Right renal pelvis (tissue), 4 donors: ENCODE measurements at places on chromosomes 3 and 15. TPM values are rescaled to one million over a fixed set of nuclear protein-coding genes. Genes with fewer than 3 reads are reported as not detected.

Gene C15orf62
- polyA plus RNA-seq: 2.0 TPM

Gene ESYT3
- polyA plus RNA-seq: 1.1 TPM

Gene TNIK
- 16.1 TPM for polyA plus RNA-seq

Gene GATA2
- 40.0 TPM for polyA plus RNA-seq

Gene ADPRH
- 7.3 TPM for polyA plus RNA-seq

Gene RBP2
- polyA plus RNA-seq: 0.40 TPM

Gene TEX55
- polyA plus RNA-seq: not detected

DNA sequence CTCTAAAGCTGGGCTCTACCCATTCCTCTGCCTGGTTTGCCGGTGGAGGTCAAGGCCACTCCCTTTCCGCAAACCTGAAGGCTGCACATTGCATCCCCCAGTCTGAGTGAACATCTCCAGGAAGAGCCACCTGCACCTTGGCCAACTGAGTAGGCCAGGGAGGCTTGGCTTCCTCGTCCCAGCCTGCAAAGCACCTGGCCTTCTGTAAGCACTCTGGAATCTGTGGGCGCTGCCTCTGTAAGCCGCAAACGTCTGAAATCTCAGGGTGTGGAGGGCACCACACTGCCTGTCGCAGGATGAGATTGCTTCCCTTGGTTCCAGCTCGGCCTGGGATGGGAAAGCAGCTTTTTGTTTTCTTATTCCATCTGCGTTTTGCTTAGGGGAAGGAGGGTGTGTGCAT is 81.3 kb downstream of the SEC22A start:
- DNase-seq: no peak

DNA sequence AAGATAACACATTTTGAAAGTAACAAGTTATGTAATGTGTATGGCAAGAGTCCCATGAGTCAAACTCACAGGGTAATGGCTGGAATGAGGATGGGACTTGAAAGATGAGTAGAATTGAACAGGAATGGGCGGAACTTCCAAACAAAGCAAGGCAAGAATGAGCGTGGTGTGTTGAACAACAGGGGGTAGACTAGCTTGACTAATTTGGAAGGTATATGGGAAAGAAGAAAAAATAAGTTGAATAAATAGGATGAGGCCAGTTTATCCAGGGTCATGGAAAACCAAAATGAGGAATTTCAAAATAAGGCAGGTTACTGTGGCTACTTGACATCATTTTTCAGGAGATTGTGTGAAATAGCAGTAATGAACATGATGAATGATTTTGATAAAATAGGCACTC is 2.5 kb upstream of the DPH6 start:
- DNase-seq: no peak

GRCh38 chr15:70486451-70487386 is 276.6 kb downstream of the UACA start:
- DNase-seq: no peak

DNA sequence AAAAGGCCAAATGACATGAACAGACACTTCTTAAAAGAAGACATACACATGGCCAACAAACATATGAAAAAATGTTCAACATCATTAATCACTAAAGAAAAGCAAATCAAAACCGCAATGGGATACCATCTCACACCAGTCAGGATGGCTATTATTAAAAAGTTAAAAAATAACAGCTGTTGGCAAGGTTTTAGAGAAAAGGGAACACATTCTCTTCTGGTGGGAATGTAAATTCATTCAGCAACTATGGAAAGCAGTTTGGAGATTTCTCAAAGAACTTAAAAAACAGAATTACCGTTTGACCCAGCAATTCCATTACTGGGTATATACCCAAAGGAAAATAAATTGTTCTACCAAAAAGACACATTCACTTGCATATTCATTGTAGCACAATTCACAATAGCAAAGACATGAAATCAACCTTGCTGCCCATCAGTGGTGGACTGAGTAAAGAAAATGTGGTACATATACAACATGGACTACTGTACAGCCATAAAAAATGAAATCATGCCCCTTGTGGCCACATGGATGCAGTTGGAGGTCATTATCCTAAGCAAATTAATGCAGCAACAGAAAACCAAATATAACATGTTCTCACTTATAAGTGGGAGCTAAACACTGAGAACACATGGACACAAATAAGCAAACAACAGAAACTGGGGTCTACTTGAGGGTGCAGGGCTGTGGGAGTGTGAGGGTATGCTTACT is 190.7 kb upstream of the MCTP2 start:
- DNase-seq: no peak

DNA sequence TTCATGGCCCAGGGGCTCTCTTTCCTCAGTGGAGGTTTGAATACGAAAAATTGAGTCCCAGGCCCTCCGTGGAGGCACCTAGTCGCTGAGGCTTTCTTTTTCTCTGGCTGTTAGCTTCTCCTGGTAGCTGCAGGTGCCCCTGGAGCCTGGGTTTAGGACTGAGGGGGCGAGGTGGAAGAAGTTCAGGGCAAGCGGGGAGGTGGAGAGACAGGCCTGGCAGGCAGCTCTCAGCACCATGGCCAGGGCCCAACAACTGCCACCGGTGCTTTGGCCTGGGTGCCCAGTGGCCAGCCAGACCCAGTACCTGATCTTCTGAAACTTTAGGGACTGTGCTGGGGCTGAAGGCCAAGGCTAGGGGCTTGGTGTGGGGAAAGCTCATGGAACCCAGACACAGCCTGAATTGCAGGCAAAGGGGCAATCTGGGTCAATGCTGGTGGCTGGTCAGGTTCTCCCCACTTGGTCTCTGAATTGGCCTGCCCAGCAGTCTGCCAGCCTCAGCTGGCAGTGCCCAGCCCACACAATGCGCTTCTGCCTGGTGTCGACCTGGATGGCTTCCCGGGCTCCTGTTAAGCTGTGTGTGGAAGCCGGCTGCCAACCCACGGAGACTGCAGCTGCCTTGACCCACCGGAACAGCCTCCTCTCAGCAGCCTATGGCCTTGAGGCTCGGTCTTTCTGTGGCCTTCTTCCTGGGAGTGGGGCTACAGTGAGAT is 30.3 kb upstream of the POLG start:
- no peak for DNase-seq

GRCh38 chr15:56215769-56216168 is 27.9 kb downstream of the RFX7 start:
- no peak for DNase-seq

- no peak for DNase-seq
Measured at GRCh38 chr3:187858041-187858440, 112.8 kb upstream of the BCL6 start.

- no peak for DNase-seq
Measured at GRCh38 chr15:77823736-77824135, 191.0 kb upstream of the LINGO1 start.

- no peak for DNase-seq
Measured at GRCh38 chr15:75966073-75966472, 46.2 kb downstream of the NRG4 start.

GRCh38 chr3:158352551-158352950 is 218.4 kb upstream of the MLF1 start:
- DNase-seq: no peak

GRCh38 chr3:50120364-50121071 is 31.8 kb downstream of the RBM5 start:
- no peak for DNase-seq

DNA sequence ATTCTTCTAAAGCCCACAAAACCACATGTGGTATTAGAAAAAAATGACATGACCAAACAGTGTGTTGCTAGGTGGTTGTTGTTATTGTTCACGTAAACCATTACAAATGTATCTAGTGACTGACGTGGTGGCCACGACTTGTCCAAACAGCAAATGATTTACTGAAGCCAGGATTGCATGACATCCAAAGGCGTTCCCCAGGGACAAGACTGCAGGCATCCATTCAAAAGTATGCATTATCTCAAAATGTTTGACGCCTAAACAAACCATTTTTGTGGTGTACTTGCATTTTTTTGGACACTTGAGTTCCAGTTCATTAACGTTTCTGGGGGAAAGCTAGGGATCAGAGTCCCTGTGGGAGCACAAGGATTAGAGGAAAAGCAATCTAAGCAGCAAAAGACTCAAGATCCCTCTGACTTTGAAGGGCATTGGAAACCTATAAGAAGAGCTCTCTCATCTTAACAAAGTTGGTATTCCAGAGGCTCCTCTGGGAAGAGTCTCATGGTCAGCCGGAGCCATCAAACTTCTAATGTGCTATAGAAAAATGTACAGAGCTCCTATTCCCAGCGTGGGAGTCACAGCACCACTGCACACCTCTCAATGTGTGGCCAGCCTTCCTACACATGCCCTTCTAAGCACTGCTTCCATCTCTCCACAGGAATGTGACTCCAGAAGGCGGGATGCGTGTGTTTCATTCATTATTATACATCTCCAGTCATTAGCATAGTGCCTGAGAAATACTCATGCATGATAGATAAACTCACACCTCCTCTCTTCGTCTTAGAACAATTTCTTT is 62.9 kb downstream of the FBN1 start:
- no peak for DNase-seq

GRCh38 chr15:25703726-25704125 is 159.4 kb downstream of the ATP10A start:
- DNase-seq: no peak

- DNase-seq: no peak
Measured at GRCh38 chr3:27503526-27503925, 19.3 kb upstream of the SLC4A7 start.

- DNase-seq: no peak
Measured at GRCh38 chr3:41131224-41131623, 68.1 kb upstream of the CTNNB1 start.

- DNase-seq: no peak
Measured at GRCh38 chr3:56788521-56788920, 13.2 kb downstream of the ARHGEF3 start.

DNA sequence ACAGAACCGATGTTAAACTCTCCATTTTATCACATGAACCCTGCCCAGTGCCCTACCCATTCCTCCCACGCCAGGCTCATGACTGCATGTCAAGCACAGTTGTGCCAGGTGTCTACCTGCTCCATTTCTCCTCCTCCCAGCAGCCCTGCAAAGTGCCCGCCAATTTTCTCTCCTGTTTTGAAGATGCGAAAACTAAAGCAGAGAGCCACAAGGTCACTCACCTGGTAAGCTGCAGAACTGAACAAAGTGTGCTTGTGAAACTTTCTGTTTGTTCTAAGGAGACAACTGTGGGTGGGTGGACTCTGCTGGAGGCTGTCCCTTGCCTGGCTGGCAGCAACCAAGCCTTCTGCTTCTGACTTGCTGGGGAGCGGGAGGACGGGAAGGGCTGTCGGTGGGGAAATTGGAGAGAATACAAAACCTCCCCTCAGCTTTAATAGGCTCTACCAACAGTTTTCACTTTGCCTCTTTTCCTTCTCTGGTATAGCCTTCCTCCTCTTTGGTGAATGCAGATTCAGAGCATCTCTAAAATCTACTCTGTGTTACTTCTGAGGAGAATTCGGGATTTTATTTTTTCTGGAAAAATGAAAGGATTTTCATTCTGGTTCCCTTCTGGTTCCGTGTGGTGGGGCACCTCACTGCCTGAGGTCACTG is 23.0 kb downstream of the LIMD1 start:
- no peak for DNase-seq

GRCh38 chr15:74530771-74531143 is 10.3 kb upstream of the ARID3B start:
- no peak for DNase-seq

DNA sequence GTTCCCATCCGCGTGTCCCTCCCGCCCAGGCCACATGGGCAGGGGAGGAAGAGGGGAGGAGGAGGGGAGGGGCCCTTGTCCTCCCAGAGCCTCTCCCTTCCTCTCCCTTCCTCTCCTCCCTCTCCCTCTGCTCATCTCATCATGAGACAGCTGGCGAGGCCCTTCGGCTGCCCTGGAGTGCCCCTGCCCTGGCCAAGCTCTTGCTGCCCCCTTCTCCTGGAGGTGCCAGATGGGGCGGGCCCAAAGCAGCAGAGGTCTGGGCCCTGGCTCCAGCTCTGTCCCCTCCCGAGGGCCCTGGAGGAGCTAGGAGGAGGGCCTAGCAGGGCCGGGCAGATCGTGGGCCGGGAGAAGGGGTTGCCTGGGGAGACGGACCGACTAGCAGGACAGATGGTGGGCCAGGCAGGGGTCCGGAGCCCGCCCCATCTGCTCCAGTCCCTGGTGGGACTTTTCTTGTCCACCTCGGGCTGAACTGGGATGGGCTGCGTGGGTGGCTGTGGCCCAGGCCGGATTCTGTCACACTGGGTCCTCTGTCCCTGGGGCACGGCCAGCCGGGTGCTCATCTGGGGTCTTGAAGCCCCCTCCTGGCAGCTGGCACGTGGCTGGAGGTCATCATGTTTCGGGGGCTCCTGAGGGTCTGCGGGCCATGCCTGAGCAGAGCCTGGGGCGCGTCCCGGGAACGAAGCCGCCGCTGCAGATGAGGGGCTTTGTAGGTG is 183.4 kb downstream of the GOLGA6L6 start:
- DNase-seq: no peak

DNA sequence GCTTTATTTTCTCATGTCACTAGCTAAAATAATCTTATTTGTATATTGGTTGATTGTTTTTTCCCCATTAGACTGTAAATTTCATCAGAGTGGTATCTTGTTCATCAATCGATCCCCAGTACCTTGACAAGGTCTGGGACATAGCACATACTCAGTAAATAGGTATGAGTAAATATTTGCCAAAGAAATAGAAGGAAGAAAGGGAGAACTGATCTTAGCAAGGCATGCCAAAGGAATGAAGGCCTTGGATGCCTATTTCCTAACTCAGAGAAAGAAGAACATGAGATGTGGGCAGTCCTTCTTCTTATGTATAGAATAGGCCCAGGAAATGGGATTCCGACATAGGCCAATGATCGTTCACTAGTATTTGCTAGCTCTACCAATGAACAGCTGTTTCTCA is 54.7 kb downstream of the ISL2 start:
- DNase-seq: no peak

DNA sequence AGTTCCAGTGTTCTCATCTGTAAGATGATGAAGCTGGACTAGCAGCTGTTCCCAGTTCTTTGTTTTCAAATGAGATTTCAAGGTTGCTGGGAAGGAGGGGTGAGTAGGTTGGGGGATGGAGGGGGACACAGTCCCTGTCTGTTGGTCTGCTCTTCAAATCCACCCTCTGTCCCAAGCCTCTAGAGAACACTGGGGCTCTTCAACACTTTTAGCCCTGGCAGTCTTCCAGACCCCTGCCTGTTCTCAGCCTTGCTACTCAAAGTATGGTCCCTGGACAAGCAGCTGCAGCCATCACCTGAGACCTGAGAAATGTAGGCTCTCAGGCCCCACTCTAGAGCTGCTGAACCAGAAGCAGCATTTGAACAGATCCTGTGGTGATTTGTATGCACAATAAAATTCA is 41.3 kb downstream of the NEK11 start:
- no peak for DNase-seq

GRCh38 chr15:29601811-29602210 is 220.5 kb downstream of the TJP1 start:
- DNase-seq: no peak
